ENCODE measurements at places on chromosomes 7 and 10. TPM values are rescaled to one million over a fixed set of nuclear protein-coding genes. Genes with fewer than 3 reads are reported as not detected.

- peaks cover 52% of the 10 kb centered on the region for H3K27me3 ChIP-seq
- H3K4me3 ChIP-seq = peak overlapping the region; percentile 76
- H3K27ac ChIP-seq = no peak overlapping the region
- no peak for DNase-seq
- H3K36me3 ChIP-seq = no peaks in the 10 kb centered on the region
- no peaks in the 10 kb centered on the region for H3K4me1 ChIP-seq
These were observed 727 bp downstream of the ATRNL1 start for GRCh38 chr10:115093776-115094408.

The ANTXRL gene
- not detected for total RNA-seq

- no peaks in the 10 kb centered on the region for H3K27me3 ChIP-seq
- no peaks in the 10 kb centered on the region for H3K4me1 ChIP-seq
- H3K4me3 ChIP-seq = no peak overlapping the region
- no peak for DNase-seq
- no peak overlapping the region for H3K27ac ChIP-seq
These were observed 169.5 kb downstream of the TMEM26 start for GRCh38 chr10:61283481-61284221.

DNA sequence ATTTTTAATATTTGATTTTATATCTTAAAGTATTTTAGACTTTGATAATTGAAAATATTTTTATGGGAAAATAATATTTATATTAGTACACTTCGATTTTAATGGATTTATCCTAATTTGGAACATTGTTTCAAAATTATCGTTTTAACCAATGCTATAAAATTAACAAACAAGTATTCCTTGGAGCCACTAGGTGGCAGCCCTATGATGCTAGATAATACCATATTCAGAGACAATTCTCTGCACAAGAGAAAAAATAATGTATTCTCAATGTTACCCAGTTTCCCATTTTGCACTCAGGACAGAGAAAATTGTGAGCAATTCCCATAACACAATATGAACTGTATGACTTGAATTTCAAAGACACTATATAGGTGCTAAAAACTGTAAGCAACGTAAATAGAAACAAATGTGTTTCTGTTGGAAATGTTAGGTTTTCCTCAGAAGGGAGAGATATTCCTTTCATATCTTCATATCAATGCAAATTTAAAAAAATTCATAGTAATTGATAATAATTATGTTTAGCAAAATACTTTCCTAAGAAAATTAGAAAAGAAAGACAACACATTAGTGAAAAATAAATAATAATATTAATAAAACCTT lies 237.8 kb downstream of the SEMA3E start:
- peaks cover 3% of the 10 kb centered on the region for H3K4me1 ChIP-seq
- DNase-seq = peak; percentile 48
- H3K36me3 ChIP-seq = peaks cover 20% of the 10 kb centered on the region
- H3K27ac ChIP-seq = no peak overlapping the region
- H3K4me3 ChIP-seq = no peak overlapping the region

All from endodermal cell (in vitro differentiated cells).